ENCODE measurements at places on chromosomes 3 and 15.

DNA sequence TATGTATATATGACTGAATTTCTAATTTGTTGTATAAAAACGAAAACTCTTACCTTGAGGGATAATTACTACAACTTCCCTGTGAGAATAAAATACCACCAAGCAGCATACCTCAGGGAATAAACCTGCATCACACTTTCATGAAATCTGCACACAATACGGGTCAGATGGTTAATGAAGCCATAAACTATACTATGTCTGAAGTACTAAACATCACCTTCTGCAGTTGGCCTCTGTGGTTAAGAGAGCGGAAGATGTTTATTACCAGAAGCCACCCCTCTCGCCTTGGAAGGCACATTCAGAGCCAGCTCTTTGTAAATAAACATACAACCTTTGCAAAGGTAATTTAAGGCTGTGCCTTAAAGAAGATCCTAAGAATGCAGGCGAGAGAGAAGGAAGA is 462.1 kb upstream of the NR2F2 start:
- no peak for DNase-seq

DNA sequence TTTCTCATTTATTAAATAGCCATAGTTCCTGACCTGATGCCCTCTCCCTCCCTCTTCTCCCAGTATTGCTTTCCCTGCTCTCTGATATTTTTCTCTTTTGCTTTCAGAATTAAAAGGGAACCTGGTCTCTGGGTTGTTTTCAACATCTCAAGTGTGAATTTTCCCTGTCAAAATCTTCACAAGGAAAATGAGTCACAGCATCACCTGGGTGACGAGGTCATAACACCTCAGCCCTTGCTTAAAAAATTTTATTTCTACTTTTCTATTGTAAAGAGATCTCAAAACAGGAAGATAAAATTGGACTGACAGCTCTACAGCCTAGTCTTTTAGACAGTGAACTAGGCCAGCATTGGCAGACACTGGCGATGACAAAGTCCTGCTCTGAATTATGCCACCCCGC is 40.1 kb downstream of the GAP43 start:
- no peak for DNase-seq

- no peak for DNase-seq
These were observed 27.2 kb upstream of the STT3B start for GRCh38 chr3:31505371-31506048.

- DNase-seq: no peak
These were observed 125.3 kb downstream of the IGF1R start for GRCh38 chr15:98773616-98774015.

- no peak for DNase-seq
These were observed 41.0 kb downstream of the BCL2L10 start for GRCh38 chr15:52071570-52071969.

DNA sequence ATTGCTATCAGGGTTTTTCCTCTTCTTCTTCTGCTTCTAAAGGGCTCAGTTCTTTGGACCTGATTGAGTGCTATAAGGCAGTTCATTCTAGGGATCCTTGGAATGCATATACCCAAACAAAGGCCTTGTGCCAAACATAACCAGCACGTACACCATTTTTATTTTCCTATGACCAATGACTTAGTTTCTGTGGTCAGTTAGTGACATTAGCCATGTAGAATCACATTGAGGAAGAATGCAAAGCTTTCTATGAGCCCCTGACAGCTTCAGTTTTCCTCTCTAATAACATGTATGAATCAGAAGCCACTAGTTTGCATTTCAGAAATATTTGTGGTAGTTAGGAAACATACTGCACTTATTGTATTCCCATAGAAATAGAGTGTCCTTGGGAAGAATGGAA is 240.0 kb downstream of the THRB start:
- no peak for DNase-seq

DNA sequence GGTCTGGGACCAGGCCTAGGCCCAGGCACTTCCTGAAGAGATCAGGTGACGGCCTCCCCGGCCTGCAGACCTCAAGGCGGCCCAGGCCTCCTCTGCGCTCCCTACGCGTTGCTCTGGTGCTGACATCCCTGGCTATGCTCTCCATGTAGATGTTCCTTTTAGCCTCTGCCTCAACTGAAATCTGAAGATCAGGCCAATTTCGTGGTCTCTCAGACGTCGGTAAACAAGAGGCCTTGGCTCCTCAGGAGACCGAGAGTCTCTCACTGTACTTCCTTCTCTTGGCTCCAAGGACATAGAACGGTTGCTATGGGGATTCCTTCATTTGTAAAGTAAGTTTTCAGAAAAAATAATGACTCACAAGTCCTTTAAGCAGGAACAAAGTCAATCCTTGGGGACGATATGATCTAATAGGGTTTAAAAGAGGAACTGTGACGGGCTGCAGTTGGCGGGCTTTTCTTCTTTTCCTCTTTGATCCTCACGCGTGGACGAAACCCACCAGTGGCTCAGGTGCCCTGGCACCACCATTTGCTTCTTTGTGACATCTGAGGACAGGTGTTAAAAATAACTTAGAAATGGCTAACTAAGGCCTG is 55.6 kb upstream of the CGNL1 start:
- DNase-seq: no peak

GRCh38 chr3:182523836-182524235 is 269.5 kb upstream of the ATP11B start:
- DNase-seq: no peak

GRCh38 chr3:105747060-105747541 is 121.7 kb downstream of the CBLB start:
- DNase-seq: no peak

DNA sequence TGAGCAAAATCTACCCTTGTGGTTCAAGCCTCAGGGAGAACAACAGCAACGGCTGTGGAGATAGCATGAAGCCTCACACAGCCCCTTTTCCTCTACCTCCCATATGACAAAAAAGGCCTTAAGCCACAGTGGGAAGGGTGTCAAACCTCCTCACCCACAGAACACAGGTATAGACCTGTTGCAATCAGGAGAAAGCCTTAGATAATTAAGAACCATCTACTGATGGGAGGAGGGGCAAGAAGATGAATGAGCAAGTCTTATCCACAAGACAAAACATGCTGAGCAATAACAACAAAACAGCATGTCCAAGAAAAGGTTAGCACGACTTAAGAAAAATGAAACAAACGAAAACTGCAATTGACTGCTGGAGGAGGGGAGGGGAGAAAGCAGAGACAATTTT is 272.9 kb upstream of the BCHE start:
- DNase-seq: no peak

DNA sequence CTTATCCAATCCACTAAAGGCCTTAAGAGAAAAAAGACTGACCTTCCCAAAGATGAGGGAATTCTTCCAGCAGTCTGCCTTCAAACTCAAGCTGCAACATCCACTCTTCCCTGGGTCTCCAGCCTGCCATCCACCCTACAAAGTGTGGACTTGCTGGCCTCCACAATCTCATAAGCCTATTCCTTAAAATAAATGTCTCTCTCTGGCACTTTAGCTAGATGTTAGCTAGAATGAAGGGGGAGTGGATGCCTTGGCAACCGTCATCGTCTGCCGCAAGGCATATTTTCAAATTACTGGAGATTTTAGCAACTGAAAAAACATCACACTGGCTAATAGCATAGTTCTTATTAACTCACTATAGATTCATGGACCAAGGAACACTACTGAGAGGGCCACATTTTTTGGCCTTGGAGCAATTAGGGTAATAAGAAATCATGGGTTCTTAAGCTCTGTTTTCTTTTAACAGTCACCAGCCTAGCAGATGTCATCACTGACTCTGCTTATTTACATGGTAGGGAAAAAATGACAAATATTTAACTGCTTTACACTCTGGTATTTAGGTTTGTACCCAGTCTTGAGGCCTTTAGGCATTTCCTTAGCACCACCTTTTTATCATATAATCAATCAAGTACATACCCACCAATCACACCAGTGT is 245.3 kb downstream of the MYRIP start:
- DNase-seq: no peak

DNA sequence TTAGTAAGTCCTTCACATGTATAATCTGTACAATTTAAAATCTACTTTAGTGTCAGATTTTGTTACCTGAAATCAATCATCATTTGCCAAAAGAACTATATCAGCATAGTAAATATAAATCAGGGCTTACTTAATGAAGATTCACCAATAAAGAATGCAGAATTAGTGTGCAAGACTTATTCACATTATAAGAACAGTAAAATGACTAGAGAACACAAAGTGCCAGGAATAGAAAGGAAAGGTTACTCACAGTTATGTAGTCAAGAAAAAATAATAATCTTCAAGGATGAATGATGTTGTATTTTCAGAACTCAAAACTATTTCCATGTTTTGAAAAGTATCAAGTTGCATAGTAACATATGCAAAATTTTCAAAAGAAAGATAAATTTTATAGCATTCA is 891.9 kb downstream of the ROBO1 start:
- DNase-seq: no peak

DNA sequence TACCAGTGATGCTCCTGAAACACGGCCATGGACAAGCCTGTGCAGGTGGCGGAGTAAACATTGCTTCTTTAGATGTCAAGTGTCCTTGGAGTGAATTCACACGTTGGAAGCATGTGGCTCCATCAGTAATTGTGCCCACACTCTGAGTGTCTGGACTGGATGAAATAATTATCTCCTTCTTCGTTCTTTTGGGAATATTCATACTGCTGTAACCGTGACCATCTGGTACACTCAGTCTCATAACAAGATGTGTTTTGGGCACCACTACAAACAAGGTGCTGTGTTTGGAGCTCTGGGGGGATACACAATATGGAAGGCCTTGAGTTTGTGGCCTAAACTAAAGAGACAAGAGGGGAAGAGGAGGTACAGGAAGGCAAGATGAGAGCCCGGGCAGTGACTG is 165.6 kb downstream of the APBA2 start:
- no peak for DNase-seq

- no peak for DNase-seq
These were observed 72.5 kb downstream of the WWTR1 start for GRCh38 chr3:149585401-149585726.

GRCh38 chr3:62554264-62554799 is 181.0 kb upstream of the FEZF2 start:
- no peak for DNase-seq

- DNase-seq: no peak
These were observed 244.4 kb downstream of the OPA1 start for GRCh38 chr3:193837347-193837827.

DNA sequence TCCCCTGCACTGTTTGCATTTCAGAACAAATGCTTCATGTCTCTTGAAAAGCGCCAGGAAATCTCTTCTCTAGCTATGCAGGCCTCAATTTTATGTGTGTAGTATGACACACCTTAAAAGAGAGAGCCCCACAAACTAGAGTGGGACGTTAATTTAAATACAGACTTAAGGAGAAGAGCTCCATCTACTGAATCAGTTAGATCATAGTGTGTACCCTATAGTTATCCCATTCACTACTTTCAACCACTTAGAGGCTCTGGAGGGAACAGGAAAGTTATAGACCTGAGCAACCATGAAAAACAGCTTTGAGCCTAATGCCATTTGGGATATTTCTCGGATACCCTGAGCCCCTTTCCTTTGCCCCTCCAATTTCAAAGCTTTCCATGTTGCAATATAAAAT is 153.7 kb downstream of the TIGIT start:
- no peak for DNase-seq

DNA sequence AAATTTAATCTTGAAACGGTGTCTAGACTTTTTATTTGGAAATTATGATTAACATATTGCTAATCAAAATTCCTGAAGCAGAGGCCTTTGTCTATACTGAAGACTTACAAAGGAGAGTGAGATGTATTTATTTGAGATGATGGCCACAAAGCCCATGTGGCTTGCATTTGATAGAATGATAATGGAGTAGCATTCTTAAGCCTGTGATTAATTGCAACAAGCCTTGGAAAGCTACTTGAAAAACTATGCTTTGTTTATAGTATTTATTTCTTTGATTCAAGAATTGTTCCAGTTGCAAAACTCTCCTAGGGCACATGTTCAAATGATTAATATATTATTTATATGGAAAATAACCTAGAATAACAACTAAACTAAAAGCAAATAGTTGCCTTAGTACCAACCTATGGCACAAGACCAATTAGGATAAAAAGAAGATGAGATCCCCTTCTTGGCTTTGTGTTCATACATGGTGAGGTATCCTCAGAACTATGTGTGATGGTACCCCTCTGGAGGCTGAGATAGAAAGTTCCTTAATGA is 244.1 kb upstream of the TBL1XR1 start:
- no peak for DNase-seq

DNA sequence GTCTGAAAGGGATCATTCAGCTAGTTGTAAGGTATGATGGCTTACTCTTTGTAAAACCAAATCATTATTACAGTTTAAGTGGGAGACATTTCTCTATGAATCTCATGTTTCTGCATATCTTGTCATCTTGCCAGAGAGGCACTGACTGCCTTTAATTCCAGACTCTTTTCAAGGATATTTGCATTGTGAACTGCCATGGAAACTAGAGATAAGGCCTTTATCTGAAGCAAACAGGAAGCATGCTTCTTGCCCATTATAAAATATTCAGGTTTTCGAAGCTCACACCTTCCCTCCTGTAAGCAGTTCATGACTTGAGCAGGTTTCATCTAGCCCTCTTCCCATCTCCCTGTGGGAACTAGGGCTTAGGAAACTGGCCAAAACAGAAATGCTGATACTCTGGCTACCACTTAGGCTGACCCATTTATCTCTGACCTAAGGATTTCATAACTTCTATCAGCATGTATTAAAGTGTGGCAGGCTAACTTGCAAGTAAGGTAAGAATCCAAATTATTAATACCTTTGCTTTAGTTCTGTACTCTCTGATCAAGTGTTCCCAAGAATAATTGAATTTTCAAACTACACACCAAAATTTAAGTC is 326.6 kb upstream of the ALCAM start:
- DNase-seq: no peak

- no peak for DNase-seq
These were observed 146.8 kb downstream of the FAM43A start for GRCh38 chr3:194832346-194833104.

DNA sequence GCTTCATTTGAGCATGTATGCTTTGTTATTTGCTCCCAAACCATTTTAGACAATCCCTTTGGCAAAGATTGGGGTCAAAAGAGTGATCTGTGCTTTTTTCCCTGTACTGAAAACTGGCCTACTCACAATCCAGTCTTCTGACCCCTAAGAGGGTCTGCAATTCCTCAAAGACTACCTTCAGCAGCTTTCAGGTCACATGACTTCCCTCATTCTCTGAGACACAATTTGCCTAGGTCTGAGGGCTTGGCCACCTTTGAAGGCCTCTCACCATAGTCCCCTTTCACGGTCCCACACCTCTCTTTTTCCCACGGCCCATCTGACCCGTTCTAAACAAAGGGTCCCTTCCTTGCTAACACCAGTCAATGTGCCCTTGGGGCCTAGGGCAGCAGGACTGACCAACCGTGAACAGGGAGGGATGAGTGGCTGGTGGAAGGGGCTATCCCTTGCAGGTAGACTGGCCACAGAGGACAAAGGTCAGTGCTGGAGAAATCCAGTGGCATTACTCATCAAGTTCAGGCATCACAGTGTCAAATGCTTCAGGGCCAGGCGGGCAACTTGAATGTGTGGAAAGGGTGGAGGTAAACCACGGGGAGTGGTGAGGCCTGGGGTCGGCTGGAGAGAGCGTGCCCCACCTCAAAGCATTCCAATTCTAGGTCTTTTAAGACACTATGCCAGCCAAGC is 10.8 kb downstream of the RASL12 start:
- no peak for DNase-seq
